T-helper 17 cell (primary cell): ENCODE measurements at places on chromosomes 16 and 17.

DNA sequence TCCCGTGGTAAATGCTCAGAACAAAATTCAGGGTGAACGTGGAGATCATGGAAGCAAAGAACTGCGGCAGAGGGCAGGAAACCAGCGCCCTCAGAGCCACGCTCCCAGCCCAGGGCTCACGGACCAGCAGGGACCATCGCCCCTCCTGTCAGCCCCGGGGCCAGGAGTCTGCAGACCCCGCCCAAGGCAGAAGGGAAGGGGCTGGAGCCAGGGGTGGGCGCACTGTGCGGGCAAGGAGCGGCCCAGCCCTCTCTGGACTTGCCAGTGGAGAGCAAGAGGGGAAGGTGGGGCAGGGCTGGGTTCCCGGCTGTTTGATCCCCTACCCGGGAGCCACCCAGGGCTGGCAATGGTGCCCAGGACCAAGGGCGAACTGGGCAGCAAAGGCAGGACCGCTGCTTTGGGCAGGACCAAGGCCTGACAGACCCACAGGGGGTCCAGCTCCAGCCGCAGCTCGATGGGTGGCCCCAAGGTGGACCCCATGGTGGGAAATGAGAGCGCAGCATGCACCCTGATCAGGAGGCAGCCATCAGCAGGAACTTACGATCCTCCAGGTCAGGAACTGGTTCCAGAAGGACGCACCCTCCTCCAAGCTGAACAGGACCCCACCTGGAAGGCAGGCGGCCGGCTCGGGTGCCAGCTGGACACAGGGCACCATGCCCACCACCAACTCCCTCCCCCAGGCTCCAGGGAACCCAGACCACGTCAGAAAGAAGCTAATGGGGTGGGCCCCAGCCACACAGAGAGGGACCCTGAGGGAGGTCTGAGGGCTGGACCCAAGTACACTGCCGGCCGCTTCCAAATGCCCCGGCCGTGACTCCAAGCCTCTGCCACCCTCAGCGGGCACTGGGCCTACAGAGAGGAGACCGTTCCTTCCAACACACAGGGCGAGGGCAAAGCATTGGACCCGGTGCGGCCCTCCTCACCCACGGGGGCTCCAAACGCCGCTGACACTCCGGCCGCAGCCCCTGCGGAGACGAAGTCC lies 11.1 kb upstream of the CCDC154 start:
- DNase-seq = no peak

DNA sequence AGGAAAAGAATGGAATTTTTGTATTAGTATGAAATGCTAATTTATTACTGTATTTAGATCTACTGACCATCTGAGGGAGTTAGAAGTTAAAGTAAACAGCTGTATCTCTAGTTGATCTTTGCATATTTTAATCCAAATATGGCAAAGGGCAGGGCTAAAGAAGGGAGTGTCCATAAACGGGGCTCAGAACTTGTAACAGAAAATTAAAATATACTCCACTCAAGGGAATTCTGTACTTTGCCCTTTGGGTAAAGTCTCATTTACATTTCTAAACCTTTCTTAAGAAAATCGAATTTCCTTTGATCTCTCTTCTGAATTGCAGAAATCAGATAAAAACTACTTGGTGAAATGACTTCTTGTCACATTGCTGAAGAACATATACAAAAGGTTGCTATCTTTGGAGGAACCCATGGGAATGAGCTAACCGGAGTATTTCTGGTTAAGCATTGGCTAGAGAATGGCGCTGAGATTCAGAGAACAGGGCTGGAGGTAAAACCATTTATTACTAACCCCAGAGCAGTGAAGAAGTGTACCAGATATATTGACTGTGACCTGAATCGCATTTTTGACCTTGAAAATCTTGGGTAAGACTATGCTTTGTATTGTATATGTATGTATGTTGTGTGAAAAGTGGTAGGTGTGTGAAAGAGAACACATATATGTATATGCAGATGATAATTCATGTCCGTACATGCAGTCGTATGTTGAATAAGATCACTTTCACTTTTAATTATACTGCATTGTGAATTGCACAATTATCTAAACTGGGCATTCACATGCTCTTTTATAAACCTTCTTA lies at the start of gene ASPA:
Gene ASPA (plus strand): TSS at position 186 of the 799 bp plus-strand sequence. CDS start 163 bp downstream, at position 349.
- DNase-seq = no peak

DNA sequence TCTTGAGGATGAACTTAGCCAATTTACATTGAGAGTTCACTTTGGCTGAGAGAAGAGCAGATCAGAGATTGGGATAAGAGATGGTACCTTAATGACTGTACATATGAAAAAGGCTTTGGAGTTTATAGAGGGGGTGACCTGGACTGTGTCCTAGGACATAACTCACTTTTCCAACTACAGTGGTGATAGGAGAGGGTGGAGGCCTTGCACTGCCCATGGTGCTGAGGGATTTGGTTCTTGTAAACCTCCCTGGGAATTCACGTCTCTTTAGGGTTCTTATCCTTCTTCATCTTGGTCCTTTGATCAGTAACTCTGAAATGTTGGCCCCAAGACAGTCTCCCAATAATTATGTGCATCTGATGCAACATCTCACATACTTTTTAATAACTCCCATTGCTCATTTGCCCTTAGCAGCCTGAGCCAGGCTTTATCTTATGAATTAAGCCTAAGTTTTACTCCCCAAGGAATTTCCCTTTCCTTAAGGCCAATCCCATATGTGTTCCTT lies at the start of gene OR4D1:
Gene OR4D1 (plus strand): TSS at position 455 of the 505 bp plus-strand sequence. CDS start 6,770 bp downstream, outside the sequence.
- DNase-seq = no peak

- DNase-seq = no peak
Measured at GRCh38 chr16:11610580-11610979, 23.9 kb upstream of the LITAF start.

GRCh38 chr16:69116906-69117305 lies 11.5 kb downstream of the HAS3 start:
- no peak for DNase-seq

- no peak for DNase-seq
Measured at GRCh38 chr16:12468552-12468951, 335.1 kb downstream of the CPPED1 start.

GRCh38 chr16:76535-77272 lies 1.3 kb upstream of the MPG start:
- DNase-seq = no peak

- no peak for DNase-seq
Measured at GRCh38 chr17:19262650-19263631, 25.8 kb downstream of the EPN2 start.

- DNase-seq = no peak
Measured at GRCh38 chr16:75304521-75305363, 53.3 kb upstream of the BCAR1 start.

- DNase-seq = no peak
Measured at GRCh38 chr16:4749700-4750257, 15.4 kb downstream of the DNAAF8 start.

DNA sequence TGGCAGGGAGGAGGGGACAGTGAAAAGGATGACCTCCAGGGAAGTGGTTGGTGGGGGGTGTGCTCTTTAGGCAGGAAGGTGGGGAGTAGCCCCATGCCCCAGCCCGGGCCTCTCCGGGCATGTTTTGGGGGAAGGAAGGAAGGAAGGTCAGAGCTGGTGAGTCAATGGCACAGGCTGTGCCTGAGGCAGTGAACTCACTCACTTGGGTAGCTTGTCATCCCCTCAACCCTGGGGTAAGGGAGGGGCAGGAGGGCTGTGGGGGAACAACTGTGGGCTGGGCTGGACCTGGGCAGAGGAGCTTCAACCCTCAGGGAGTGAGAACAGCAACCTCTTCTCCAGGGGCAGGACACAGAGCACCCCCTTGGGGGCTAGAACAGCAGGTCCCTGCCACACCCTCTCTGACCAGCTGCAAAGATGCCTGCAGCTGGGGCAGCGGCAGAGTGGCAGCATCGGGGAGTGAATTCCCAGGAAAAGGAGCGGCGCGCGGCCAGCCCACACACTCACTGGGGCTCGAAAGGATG lies 6.3 kb downstream of the CSF3 start:
- DNase-seq = no peak

DNA sequence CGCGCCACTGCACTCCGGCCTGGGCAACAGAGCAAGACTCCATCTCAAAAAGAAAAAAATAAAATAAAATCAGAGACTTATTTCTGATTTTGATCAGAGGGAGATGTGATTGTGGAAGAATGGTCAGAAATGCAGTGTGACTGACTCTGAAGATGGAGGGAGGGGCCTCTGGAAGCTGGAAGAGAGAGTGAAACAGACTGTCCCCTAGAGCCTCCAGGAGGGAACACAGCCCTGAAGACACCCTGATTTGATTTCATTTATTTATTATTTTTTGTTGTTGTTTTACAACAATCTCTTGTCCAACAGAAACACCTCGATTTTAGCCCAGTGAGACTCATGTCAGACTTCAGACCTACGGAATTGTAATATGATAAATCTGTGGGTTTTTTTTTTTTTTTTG lies 26.1 kb downstream of the BCL7C start:
- DNase-seq = no peak

- DNase-seq = no peak
Measured at GRCh38 chr17:78409191-78409928, 30.9 kb downstream of the PGS1 start.
